ENCODE measurements at places on chromosomes 13 and 19.

DNA sequence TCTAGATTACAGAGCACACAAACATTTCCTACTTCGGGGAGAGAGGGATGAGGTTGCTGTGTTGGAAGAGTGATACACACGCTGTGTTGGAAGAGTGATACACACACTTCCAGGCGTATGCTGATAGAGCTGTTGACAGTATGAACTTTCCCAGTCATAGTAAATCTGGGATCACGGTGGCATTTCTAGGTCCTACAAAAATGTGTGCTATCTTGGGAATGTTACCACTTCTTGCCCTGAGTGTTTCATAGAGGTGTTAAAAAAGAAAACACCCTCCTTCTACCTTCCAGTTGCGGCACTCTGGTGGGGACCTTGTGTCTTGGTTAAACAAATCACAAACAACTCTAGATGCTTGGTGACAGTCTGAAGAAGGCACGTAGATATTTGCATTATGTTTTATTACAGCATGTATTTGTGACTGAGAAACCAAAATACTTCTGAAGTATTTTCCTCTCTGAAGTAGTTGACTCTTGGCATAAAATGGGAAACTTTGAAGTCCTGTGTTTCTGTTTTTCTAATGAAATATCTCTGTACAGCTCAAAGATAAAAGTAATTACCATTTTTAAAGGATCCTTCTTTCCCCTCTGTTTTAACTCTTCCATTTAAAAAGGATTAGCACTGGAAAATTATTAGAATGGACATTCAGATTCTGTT, 52.5 kb downstream of the ARHGAP35 start:
- DNase-seq, result no peak

DNA sequence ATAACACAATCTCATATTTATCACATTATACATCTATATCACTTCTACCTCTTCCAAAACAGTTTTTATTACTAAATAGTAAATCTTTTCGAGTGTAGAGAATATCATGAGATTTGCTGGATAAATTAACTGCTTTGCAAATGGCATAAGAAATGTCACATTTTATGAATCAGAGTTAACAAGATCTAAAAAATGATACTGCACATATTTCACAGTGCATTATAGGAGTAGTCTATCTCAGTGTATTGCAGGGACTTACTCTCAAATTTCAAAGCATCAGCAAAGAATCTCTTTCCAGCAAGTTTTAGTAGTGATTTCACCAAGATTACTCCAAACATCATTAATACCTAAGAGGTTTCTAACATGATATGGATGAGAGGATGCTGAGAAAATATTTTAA, 687.1 kb upstream of the SLITRK1 start:
- no peak for DNase-seq

- no peak for DNase-seq
Measured at GRCh38 chr13:26168835-26169234, 53.3 kb downstream of the RNF6 start.

DNA sequence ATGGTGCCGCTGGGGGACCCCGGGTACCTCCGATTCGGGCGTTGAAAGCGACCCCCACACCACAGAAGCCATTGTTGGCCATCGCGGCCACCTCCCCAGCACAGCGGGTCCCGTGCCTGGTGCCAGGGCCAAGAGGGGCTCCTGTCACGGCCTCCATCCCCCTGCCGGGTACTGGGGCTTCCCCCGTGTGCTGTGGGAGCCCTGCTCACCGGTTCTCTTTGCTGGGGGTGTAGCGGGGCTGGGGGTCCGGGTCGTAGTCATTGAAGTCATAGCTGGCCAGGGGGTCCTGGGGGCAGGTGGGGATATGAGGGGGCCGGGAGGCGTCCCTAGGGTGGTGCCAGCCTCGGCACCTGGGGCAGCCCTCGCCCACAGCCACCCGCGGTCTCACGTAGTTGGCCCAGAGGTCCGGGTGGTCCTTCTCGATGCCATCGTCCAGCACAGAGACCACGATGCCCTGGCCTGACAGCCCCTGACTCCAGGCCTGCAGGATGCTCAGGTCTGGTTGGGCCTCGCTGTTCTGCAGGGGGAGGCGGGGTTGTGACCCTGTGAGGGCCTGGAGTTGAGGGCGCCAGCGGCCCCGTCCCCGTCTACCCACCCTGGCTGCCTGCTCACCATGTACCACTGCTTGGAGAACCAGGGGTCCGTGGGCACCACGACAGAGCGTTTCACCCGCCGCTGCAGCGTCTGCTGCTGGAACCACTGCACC, 2.4 kb downstream of the PCSK4 start:
- no peak for DNase-seq

- DNase-seq, result no peak
Measured at GRCh38 chr13:19726611-19727010, 56.1 kb downstream of the PSPC1 start.

GRCh38 chr19:55614711-55615542, 9.4 kb downstream of the ZNF784 start:
- no peak for DNase-seq

DNA sequence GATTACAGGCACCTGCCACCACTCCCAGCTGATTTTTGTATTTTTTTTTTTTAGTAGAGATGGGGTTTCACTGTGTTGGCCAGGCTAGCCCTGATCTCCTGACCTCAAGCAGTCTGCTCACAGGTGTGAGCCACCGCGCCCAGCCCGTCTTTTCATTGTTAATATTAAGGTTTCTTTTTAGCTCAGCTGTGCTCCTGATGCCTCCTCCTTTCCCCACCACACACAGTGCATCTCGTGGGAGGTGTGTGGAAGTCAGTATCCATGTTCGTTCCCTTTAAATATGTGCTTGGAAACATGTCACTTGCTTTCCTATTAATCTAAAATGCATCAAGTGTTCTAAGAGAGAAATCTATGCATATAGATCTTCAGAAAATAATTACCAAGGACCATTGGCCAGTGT, 53.5 kb downstream of the IPO5 start:
- no peak for DNase-seq

- no peak for DNase-seq
Measured at GRCh38 chr13:21008026-21008425, 53.4 kb downstream of the LATS2 start.

DNA sequence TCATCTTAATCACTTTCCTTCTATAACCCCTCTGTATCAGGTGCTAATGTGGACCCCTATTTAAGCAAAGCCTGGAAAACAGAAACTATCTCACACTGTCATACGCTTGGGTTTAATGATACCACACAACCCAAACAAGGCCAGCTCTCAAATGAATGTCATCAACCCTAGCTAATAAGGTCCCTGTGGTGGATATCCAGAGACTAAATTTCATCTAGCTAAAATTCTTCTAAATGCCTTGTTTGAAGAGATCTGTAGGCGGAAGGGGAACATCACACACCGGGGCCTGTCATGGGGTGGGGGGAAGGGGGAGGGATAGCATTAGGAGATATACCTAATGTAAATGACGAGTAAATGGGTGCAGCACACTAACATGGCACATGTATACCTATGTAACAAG, 95.5 kb downstream of the FOXO1 start:
- DNase-seq, result no peak

DNA sequence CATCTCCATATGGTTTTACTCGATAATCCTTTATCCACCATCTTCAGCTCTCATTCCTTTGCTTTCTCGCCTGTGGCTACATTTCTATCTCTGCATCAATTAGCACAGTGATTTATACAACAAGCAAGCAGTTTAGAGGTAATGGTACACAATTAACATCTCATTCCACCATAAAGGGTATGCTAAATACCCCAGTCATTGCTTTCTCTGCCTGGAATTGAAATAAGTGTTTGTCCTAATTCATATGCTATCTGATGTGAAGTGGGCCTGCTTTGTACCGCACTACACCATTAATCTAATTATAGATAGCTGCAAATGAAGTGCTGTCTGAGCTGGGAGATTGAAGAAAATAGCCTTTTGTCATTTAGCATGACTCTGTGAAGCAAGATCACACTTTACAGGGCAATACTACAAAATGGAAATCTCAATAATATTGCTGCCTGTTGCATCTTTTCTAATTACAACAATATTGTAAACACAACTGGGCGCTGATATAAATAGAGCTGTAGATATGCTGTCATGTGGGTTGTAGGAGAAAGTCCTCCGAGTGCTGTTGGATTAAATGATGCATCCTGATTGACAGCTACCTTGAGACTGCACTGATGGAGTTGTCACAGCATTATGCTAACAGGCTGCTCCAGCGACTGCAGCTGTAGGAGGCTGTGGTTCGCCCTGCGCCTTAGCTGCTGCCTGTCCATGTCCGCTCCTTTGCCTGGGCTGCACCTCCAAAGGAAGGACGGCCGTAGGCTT, 78.2 kb downstream of the GGACT start:
- peak; percentile 43 for DNase-seq

DNA sequence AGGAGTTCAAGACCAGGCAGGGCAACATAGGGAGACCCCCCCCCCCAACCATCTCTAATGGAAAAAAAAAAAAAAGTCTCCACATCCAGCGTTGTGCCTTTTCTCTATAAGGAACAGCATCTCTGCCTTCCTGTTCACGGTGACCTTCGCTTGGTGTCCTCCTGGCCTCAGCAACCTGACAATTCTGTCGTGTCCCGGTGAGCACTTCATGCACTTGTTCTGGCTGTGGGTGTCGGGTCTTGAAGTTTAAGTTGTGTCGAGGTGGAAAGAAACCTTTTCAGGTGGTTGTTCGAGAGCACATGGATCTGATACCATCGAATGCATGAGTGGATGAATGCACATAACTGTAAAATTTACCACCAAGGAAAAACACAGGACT, 594 bp downstream of the ZNF559 start:
- DNase-seq, result no peak

- DNase-seq, result no peak
Measured at GRCh38 chr19:44658069-44658733, 13.1 kb upstream of the CEACAM19 start.

- no peak for DNase-seq
Measured at GRCh38 chr19:7742575-7742974, 4.8 kb downstream of the CD209 start.

- DNase-seq, result no peak
Measured at GRCh38 chr19:5074830-5075394, 106.0 kb downstream of the KDM4B start.

DNA sequence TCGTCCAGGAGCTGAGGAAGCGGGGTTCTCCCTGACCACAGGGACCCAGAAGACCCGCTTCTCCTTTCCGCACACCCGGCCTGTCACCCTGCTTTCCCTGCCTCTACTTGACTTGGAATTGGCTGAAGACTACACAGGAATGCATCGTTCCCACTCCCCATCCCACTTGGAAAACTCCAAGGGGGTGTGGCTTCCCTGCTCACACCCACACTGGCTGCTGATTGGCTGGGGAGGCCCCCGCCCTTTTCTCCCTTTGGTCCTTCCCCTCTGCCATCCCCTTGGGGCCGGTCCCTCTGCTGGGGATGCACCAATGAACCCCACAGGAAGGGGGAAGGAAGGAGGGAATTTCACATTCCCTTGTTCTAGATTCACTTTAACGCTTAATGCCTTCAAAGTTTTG, 18.9 kb downstream of the VASP start:
- peak; percentile 53 for DNase-seq

GRCh38 chr13:53092931-53093330, 64.3 kb downstream of the OLFM4 start:
- no peak for DNase-seq

DNA sequence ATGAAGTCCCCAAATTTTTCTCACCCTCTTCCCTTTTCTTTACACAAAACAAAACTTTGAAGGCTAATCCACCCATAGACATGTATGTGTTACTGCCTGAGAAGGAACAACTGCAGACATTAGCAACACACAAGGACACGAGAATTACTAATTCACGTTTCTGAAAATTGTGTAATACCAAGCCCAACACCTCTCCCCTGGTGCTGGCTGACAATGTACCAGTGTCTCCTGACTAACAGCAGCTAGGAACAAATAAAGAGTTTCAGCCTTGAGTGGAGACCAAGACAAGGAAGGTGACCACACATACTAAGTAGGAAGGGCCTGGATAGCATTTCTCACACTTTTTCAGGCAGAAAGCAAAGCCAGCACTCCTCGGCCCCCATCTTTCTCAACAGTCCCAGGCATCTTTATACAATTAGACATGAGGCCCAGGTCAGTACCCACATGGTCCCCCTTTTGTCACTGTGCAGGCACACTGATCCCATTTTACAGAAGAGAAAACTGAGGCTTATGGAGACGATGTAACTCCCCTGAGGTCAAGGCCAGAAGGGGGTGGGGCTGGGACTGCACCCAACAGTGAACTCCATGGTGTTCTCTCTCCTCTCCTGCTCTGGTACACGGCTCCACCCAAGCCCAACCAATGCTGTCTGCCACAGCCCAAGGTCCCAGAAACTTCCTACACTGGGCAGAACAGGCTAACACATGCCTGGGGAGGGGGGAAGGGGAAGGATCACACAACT, 8.7 kb downstream of the BRD4 start:
- DNase-seq, result no peak

DNA sequence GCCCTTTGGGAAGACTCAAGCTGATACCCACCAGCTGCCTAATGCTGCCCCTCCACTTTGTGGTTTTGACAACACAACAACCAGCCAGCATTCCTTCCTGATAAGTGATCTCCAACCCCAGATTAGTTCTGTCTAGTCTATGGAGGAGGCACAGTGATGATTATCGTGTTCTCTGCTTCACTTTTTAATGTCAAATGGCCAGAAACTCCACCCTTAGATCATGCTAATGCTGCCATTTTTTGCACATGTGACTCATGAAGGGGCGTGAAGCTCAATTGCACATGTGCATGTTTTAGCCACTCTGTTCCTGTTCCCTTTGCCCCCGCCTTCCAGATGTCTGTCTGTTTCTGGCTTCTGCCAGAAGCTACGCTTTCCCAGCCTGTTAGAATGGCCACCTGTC, 199.8 kb downstream of the COG6 start:
- DNase-seq, result no peak

- no peak for DNase-seq
Measured at GRCh38 chr19:16530540-16531379, 11.5 kb downstream of the CHERP start.

DNA sequence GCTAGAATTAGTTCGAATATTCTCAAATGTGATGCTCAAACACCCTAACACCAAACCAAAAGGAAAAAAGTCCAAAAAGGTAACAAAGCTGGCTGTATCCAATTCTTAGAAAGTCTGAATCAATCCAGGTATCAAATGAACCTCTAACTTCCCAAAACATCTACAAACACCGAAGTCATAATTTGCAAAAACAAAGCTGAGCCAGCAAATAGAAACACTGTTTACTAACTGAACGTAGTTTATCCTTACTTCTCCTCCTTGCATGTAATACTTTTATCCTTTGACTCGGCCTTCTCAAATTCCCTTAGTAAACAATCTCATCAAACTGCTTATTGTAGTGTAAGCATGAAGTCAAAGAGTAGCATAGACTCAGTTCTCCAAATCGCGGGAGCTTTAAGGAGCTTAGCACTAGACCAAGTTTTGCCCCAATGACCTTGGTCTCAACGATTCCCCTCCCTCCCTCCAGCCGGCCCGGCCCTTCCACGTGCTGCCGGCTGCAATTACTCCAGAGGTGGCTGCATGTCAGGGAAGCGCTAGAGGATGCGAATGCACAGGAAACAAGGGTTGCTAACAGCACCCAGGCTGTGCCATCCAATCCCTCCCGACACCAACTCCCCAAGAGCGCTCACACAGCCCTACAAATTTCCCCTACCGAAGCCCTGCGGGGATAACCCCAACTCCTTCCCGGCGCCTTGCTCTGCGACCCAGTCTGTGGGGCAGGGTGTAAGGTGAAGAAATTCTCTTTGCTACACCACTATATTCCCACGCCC, 693 bp downstream of the XPO4 start:
- no peak for DNase-seq

GRCh38 chr19:32082028-32082427, 263.4 kb upstream of the ZNF507 start:
- DNase-seq, result no peak
